ENCODE measurements at places on chromosomes 1 and 21.
A peak's percentile ranks its signal among the peaks of the same experiment; 100 is the strongest.

DNA sequence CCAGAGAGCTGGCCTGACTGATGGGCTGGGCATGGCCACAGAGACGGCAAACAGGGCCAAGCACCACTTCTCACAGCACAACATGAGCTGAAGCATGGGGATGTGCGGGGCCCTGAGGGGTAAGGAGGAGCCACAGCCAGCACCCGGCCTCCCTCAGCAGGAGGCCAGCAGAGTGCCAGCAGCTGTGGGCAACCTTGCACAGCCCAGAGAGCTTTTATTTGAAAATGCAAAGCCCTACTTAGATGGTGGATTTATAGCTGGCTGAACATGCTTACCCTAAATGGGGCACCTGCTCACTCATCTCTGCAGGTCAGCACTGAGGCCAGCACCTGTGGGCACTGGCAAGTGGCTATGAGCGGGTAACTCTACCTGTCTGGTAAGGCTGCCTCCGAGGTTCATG is 44.1 kb downstream of the SLC66A1 start:
- no peak for ATAC-seq

DNA sequence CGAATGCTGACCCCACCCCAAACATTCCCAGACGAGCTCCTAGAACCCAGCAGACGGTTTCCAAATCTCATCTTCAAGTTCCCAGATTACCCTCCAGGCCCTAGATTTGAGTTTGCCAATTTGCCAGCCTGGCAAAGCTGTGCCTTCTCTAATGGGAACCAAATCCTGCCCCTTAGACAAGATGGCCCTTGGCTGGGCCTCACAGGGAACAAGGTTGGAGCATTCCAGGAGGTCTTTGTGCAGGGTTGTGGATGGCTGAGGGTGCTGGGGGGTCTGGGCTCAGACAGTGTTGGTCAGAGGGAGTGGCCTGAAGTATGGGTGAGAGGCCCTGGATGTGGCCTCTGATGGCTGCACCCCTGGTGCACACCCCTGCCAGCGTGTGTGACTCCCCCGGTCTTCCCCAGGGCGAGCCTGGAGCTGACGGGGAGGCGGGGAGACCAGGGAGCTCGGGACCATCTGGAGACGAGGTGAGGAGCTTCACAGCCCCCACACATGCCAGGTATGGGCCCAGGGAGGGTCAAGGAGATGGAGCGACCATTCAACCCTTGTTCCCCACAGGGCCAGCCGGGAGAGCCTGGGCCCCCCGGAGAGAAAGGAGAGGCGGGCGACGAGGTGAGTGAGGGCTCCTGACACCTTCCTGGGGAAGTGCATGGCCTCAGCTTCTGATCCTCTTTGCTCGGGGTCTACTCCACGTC is 10.2 kb downstream of the COL6A1 start:
- no peak for ATAC-seq

DNA sequence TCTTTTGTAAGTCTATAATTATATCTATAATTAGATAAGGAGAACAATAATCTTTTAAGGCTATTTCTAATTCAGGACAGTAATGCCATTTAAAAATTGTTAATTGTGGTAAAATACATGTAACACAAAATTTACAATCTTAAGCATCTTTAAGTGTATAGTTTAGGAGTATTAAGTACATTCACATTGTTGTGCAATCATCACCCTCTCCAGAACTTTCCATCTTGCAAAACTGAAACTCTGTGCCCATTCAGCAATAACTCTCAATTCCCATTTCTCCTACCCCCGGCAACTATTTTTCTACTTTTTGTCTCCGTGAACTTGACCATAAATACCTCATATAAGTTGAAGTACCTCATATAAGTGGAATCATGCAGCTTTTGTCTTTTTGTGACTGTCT is 93.9 kb upstream of the KCNA3 start:
- ATAC-seq, result no peak

GRCh38 chr1:183194527-183195141 is 8.6 kb downstream of the LAMC2 start:
- no peak for ATAC-seq

DNA sequence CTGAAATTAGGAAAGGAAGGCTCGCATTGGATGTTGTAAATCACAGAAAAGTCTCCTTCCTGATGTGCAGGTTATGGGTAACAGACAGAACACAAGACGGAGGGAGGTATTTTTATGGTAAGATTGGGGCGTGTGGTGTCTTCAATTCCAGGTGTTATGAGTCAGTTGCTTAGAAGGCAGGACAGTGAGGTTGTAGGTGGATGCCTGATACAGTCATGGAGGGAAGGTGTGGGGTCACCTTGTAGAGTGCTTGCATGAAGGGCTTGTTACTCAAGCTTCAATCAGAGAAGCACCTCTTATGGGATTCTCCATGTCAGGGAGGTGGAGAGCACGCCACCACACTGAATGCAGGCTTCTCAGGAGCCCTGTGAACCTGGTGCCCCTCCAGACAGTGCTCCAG is 63.1 kb downstream of the C1orf21 start:
- ATAC-seq, result no peak

DNA sequence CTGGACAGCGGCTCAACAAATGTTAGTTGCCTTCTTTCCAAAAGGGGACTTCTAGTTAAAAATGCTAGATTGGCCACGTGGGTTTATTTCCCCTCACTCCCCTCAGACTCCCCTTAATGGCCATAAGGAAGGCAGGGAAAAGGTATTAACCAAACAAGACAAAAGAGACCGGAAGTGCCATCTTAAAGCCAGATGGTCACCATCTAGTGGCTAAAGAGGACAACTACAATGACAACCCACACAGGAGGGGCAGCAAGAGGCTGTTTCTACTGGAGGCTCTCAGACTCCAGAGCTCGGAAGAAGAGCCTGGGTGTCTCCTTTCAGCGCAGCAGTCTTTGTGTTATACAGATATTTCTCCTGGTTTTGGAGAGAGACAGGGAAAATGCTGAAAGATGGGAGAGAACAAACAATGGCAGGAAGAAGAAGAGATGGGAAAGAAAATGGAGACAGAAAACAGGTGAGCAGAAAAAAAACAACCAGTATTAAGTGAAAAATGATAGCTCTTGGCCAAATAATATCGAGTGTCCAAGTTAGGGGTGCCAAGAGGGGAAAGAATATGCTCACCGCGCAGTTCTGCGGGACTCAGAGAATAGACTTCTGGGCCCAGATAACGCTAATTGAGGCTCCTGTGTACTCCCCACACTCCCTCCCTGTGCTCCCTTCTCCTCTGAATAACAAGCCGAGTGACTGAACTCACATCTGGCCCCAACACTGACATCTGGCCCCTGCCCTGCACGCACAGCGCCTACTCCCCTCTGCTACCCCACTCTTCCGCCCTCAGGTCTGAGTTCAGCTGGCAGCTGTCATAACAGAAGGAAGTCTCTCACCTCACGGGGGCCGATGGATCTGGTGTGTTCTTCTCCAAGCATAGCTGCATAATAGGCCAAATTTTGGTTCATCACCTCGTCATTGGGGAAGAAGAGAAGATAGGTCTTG is 9.6 kb downstream of the P3H1 start:
- peak; percentile 91 for ATAC-seq

DNA sequence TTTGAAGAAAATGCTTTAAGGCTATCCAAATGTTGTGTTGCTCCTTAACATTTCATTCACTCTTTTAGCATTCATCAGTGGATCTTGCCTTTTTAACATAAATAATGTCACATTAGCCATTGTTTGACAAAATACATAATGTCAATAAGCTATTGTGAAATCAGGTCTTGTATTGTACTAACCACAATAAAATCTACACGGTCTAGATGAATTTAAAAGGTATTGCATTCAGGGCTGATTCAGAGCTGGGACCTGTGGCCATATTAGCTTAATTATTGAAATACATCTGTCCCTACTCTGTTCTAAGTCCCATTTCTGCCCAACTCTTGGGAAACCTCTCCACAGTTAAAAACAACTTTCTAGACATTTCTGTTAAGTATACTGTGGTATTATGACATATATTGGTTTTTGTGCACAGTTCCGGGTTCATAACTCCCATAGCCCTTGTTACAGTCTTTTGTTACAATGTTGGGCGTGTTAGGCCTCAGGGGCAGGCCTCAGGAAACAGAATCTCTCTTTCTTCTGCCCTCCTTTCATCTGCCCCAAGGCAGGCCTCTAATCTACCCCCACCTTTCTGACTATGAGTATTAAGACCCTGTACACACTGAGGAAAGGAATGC is 44.7 kb upstream of the CITED4 start:
- no peak for ATAC-seq

DNA sequence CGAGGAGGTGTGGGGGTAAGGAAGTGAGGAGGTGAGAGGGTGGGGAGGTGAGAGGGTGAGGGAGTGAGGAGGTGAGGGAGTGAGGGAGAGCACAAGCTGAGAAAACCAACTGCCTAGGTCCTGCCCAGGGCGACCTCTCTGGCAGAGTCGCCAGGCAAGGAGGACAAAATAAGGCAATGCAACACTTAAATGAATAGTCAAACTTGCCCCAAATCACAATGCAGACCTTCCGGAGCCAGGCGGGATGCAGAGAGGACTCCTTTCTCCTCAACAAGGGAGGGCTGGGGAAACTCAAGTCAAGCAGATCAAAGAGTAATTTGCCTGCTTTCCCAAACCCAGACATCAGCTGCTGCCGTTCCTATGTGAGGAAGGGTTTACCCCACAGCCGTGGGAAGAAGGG is 86.0 kb downstream of the CCDC185 start:
- peak; percentile 26 for ATAC-seq

DNA sequence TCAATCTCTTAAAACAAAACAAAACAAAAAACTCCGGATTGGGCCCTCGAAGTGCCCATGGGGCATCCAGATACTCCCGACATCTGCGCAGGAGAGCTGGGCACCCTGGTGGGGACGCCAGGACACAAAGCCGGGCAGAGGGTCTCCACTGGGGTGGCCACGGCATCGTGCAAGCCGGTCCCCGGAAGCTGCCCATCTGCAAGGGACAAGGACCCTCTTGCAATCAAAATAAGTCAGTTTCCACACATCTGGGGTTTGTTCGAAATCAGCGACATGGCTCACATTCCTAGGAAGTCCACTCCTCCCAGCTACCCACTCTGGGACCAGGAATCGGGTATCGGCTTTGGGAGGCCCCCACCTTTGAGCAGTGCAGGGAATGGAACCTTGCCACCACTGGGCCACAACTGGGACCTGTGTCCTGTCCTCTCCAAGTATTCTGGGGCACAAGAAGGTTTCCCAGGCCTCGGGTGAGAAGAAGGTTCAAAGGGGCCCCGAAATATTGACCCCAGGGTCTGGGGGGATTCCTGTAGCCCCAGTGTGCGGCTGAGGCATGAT is 4.6 kb upstream of the PRDM16 start:
- no peak for ATAC-seq

GRCh38 chr1:203210350-203210749 is 19.1 kb downstream of the CHIT1 start:
- ATAC-seq, result no peak

GRCh38 chr1:90550626-90551406 is 166.3 kb downstream of the BARHL2 start:
- no peak for ATAC-seq

- no peak for ATAC-seq
These were observed 64.9 kb downstream of the PTGS2 start for GRCh38 chr1:186615332-186615731.

GRCh38 chr21:38159355-38159754 is 97.4 kb upstream of the KCNJ15 start:
- ATAC-seq, result peak; percentile 96

DNA sequence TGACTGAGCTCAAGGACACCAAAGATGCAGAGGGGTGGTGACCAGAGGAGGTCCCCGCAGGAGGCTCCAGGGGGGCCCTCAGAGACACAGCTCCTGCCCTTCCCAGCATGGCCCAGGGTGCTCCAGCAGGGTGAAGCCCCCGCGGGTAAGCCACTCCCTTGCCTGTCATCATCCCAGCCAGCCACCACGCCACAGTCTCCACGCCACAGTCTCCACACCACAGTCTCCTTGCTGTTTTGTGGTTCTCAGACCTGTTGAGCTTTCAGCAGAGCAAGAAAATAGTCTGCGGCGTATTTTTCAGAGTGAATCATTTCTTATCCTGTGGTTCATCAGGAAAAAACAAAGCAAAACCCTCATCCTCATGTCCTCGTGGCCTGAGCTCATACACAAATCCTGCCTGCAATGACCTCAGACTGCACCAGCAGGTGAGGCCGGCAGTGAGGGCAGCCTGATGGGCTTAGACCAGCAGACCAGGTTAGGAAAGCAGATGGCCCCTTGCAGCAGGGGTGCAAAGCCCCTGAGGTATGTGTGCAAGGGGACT is 25.7 kb upstream of the ABCG1 start:
- no peak for ATAC-seq

- ATAC-seq, result no peak
These were observed 51.3 kb upstream of the A3GALT2 start for GRCh38 chr1:33372162-33372561.

- peak; percentile 97 for ATAC-seq
These were observed at the start of gene SNX7 for GRCh38 chr1:98661544-98662355. TSS of gene SNX7 (plus strand) at chr1:98661721. CDS start at chr1:98661732, 11 bp downstream.

- ATAC-seq, result no peak
These were observed 25.5 kb downstream of the UCK2 start for GRCh38 chr1:165852871-165853270.

- no peak for ATAC-seq
These were observed 118.2 kb upstream of the HOOK1 start for GRCh38 chr1:59696421-59697115.

GRCh38 chr1:41360074-41360785 is 1.0 kb upstream of the FOXO6 start:
- no peak for ATAC-seq

GRCh38 chr1:46041551-46041950 is 90.9 kb downstream of the PIK3R3 start:
- ATAC-seq, result no peak

- peak; percentile 69 for ATAC-seq
These were observed 74.6 kb downstream of the DPT start for GRCh38 chr1:168654198-168654915.

GRCh38 chr1:181050922-181051321 is 17.1 kb downstream of the MR1 start:
- no peak for ATAC-seq

GRCh38 chr1:36591278-36591677 is 108.6 kb upstream of the CSF3R start:
- ATAC-seq, result no peak

- ATAC-seq, result no peak
These were observed 21.1 kb downstream of the TTC39A start for GRCh38 chr1:51309291-51309690.

- ATAC-seq, result no peak
These were observed 110.0 kb downstream of the GLUL start for GRCh38 chr1:182281541-182281940.

DNA sequence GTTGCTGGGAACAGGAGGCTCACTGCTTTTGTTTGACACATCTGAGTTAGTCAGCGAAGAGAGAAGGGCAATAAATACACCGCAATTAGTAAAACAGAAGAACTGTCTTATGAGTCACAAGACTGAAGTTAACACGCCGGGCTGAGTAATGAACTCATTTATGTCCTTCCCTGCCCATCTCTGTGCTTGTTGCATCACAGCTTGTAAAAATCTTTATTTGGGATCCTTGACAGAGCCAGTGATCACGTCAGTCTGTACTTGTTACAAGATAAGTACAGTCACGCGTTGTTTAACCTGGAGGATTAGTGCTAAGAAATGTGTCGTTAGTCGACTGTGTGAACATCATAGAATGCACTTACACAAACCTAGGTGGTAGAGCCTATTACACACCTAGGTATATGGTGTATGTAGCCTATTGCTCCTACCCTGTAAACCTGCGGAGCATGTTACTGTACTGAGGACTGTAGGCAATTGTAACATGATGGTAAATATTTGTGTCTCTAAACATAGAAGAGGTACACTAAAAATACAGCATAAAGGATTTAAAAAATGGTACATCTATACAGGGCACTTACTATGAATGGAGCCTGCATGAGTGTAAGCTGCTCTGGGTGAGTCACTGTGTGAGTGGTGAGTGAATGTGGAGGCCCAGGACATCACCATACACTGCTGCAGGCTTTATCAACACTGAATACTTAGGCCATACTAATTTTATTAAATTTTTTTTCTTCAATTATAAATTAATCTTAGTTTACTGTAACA is 272.2 kb downstream of the TNR start:
- no peak for ATAC-seq
